ENCODE measurements at places on chromosomes 11 and 22.
A peak's percentile ranks its signal among the peaks of the same experiment; 100 is the strongest.

GRCh38 chr11:77557553-77557952, 32.2 kb upstream of the AQP11 start:
- DNase-seq = peak; percentile 74

DNA sequence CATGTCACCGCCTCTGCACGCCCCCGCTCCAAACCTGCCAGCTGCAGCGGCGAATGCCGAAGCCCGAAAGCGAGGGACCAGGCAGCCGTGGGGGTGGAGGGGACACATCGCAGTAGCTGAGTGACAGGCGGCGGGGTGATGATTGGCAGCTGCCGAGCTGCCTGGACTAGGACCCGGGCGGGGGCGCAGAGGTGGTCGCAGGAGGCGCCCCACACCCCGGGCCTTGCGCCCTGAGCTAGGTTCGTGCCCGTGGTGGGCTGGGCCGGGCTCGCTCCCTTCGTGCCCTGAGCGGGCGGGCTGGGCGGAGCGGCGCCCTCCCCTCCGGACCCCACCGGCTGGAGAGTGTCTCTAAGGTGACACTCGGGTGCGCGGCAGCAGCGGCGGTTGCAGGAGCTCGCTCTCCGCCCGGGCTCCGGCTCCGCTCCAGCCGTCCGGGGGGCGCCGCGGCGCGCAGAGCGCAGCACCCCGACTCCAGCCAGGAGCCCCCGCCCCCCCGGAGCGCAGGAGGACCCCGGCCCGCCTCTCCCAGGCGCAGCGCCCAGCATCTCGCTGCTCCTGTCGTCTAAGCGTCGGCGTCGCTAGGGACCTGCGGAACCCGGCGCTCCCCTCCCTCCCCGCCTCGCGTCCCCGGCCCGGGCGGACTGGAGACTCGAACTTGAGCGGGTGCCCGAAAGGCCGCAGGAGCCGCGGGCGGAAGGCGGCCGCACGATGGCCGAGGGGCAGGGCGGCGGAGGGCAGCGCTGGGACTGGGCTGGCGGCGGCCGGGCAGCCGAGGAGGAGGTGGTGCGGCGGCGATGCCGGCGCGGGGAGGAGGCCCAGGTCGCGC, 14.5 kb upstream of the DGKZ start:
- peak; percentile 81 for DNase-seq

GRCh38 chr11:115884800-115885534, 380.8 kb upstream of the CADM1 start:
- no peak for DNase-seq

GRCh38 chr22:37428649-37429586, 1.6 kb upstream of the ELFN2 start:
- peak; percentile 89 for DNase-seq

GRCh38 chr11:61141601-61142028, 19.6 kb downstream of the VPS37C start:
- no peak for DNase-seq

DNA sequence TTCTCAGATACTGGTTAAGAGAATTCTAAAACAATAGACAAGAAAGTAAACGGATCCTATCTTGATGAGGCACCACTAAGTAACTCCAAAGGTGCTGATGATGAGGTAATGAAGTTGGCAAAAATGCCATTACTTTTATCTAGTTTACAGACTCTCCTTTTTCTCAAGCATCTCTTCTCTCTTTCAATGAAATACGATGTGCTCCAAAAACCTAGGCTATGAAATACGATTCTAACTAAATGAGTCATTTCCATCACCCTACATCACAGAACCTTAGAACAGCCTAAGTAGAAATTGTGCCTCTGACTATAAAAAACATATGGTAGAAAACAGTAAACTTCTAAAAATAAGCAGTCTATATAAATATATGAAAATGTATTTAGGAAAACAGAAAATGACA, 58.9 kb upstream of the ARHGAP32 start:
- no peak for DNase-seq

DNA sequence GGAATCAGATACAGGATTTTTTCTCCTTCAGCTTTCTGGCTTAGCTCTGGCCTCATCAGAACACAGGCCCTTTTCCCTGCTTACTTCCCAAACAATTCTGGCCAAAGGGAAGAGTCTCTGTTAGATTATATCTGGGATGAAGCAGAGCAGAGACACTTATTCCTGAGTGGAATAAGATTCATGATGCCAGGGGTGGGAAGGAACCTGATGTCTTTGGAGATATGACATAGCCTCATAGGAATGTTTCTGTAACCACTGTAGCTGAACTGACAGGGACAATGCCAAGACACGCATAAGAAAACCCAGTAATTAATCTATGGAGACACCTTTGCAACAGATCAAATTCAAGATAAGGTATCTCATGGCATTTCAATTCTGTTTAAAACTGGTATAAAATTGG, 177.1 kb upstream of the RAG2 start:
- DNase-seq = no peak

DNA sequence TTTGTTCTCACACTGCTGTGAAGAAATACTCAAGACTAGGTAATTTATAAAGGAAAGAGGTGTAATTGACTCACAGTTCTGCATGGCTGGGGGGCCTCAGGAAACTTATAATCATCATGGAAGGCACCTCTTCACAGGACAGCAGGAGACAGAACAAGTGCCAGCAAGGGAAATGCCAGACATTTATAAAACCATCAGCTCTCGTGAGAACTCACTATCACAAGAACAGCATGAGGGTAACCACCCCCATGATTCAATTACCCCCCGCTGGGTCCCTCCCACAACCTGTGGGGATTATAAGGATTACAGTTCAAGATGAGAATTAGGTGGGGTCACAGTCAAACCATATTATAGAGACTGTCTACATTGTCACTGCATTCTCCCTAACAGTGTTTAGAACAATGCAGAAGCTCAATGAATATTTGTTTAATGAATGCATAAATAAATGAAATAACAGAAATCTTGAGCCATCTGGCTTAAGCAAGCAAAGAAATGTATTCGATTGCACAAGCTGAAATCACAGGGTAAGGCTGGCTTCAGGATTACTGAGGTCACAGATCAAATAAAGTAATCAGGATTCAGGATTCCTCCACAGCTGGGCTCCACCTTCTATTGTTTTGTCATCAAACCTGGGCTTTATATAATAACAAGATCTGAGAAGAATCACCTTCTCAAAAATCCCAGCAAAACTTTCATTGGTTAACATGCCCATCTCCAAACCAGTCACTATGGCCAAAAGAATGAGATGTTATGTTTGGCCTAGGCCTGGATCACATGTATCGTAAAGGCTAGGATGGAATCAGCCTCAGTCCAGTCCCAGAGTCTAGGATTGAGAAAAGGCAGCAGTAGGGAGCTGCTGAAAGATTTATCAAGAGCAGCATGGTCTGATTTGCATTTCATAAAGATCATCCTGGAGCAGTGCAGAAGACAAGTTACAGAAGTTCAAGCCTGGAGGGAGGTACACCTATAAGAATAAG, 137.8 kb upstream of the UBASH3B start:
- DNase-seq = peak; percentile 80
